Cortex of kidney (tissue), 1 donor: ENCODE measurements at places on chromosomes 6 and 20.

GRCh38 chr6:39867592-39867991, 66.7 kb downstream of the MOCS1 start:
- no peak for DNase-seq

- DNase-seq: no peak
Observed at GRCh38 chr6:159805440-159806020, 5.5 kb downstream of the PNLDC1 start.

DNA sequence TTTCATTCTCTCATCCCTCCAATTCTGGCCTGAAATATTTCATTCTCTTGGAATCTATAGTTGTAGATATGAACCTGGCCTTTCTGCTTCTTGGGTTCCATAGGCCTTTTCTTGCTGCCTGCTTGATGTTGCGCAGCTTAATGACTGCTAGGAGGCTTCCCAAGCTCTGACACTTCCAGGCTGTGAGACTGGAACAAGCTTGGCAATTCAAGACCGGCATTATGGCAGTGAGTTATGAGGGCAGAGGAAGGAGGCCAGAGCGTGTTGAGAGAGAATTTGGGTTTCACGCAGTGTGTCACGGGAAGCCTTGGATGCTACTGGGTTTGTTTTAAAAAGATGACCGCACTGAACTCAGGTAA, 948 bp upstream of the DNAJC5 start:
- DNase-seq: no peak

GRCh38 chr6:56478202-56478601, 164.5 kb downstream of the DST start:
- DNase-seq: no peak

- no peak for DNase-seq
Observed at GRCh38 chr20:10547276-10548114, 112.4 kb downstream of the SLX4IP start.
